NCI-H460 (cell line): ENCODE measurements at places on chromosomes 3 and 15.

GRCh38 chr3:105938101-105938500 is 69.3 kb upstream of the CBLB start:
- no peak for DNase-seq

GRCh38 chr3:27721717-27722564 is at the start of gene EOMES:
Gene EOMES, minus strand, starts transcription at chr3:27722323. Its CDS starts 29 bp downstream, at chr3:27722294.
- DNase-seq, result peak; percentile 35

- DNase-seq, result no peak
Observed at GRCh38 chr15:89326316-89326715, 8.3 kb downstream of the POLG start.

DNA sequence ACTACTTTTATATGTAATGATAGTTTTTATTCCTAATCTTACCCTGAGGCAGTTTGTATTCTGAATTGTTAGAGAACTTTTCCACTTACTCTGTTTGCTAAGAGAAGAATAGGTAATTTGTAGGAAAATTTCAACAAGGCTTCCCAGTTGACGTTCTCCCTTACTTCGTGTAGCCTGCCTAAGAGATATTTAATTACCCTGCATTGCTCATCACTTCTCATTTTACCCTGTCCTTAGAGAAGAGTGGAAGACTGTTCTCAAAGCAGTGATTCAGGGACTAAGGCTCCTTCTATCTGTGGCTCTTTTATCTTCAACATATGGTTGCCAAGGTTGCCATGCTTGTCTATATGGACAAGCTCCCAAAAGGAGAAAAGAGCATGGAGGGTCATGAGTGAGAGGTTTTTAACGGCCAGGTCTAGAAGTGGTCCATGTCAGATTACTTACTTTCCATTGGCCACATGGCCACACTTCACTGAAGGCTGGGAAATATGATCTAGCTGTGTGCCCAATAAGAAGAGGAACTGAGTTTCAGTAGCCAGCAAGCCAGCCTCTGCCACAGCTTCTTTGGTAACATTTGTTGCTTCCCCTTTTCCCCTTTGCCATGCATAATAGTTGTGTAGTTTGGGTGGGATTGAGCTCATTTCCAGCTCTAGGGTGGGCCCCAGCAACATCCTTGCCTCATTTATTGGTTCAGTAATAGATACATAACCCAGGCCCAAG is 22.1 kb downstream of the PDE8A start:
- no peak for DNase-seq

- no peak for DNase-seq
Observed at GRCh38 chr15:91895051-91895450, 41.5 kb downstream of the SLCO3A1 start.

- DNase-seq, result no peak
Observed at GRCh38 chr3:46666453-46666845, 27.0 kb downstream of the ALS2CL start.

DNA sequence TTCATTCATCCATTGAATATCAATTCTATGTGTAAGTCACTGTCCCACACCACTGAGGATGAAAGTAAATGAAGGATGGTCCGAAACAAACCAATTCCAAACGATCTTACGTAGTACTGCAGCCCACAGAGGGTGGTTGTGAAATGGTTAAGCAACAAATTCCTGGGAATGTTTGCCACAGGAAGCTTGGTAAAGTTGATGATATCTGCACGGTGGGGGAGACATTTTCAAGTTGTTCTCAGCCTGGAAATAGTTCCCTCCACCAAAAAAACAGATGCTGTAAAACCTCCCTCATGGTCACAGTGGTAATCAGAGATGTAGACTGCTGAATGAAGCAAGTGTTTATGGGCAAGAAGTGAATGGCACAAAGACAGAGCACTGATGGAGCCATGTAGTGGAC is 35.9 kb upstream of the BNC1 start:
- DNase-seq, result peak; percentile 20

GRCh38 chr3:27596334-27596841 is 112.2 kb upstream of the SLC4A7 start:
- no peak for DNase-seq

- no peak for DNase-seq
Observed at GRCh38 chr3:4972652-4973643, 6.3 kb upstream of the BHLHE40 start.

DNA sequence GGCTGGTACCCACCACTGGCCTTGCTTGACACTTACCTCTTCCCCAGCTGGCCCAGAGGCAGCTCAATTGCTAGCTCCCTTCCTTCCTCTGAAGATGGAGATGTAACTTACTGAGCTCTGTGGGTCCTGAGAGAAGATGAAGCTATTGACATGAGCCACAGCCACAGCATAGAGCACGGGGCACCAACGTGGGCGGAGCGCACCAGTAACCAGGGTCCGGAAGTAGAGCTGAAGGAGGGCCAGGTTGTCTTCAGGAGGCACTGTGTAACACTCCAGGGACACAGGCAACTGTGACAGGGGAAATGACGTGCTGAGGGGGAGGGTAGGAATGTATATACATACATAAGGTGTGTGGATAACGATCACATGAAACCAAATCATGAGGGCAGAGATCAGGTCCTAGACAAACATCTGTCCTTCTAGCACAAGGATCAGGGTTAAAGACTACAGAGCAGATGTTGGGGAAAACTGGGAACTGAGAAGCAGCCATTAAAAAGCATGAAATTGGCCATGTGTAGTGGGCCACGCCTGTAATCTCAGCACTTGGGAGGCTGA is 4.3 kb upstream of the LTK start:
- DNase-seq, result no peak

DNA sequence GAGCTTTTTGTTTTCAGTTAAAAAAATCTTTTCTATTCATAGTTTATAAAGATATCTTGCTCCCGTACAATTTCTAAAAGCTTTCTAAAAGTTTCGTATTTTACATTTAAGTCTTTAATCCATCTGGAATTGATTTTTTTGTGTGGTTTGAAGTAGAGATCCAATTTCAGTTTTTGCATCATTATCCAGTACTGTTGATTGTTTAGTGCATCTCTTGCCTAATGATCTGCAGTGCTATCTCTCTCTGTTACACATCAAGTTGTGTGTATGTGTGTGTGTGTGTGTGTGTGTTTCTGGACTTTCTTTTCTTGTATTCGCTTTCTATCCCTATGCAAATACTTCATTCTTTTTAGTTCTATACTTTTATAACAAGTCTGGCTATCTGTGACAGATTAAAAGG is 605.8 kb upstream of the DPPA4 start:
- no peak for DNase-seq
